Neural progenitor cell (in vitro differentiated cells): ENCODE measurements at places on chromosomes 12 and 14.

- H3K27me3 ChIP-seq: no peaks in the 10 kb centered on the region
- H3K27ac ChIP-seq: no peak overlapping the region
- peaks cover 19% of the 10 kb centered on the region for H3K4me1 ChIP-seq
These were observed 25.1 kb downstream of the GRIP1 start for GRCh38 chr12:66653796-66654195.

DNA sequence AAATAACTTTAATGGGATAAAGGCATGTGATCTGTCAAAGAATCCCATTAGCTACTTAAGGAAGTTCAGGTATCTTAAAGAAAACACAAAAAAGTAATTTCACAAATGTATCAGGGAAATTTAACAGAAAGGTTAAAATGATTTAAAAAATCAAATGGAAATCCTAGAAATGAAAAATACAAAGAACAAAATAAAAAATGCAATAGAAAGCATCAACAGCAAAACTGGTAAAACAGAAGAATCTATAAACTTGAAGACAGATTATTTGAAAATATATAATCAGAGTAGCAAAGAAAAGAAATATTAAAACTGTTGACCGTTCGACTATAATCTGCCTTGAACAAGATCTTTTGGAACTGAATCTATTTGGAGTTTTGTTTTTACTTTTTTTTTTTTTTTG is 279.4 kb upstream of the SYT1 start:
- H3K27ac ChIP-seq: no peak overlapping the region
- H3K4me1 ChIP-seq: no peaks in the 10 kb centered on the region
- no peak for DNase-seq

- H3K27ac ChIP-seq: peak overlapping the region; percentile 79
- no peaks in the 10 kb centered on the region for H3K36me3 ChIP-seq
- H3K27me3 ChIP-seq: no peaks in the 10 kb centered on the region
- H3K4me1 ChIP-seq: peaks cover 29% of the 10 kb centered on the region
These were observed 50.5 kb downstream of the B4GALNT3 start for GRCh38 chr12:510071-510825.

DNA sequence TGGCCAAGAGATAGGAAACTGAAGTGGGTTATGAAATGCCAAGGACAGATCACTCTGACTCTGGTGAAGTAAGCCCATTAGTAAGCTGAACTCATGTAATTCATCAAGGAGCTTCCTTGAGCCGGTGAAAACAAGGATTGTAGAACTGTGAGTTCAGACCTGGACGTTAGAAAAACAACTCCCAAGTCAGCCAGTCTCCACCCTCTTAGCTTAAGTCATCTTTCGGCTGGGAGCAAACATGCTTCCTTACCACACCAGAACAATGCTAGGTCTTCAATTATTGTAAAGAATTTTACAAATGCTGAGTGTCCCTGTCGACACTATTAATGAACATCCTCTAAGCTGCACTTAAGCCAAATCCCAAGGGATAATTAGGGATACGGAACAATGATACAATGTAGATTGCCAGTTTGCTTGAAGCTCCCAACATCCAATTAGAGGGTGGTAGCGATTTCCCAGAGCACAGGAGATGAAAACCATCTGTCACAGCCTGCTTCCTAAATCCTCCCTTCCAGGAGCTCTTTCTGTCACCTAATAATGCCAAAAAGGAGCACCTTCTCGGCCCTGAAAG is 45.7 kb upstream of the VASH1 start:
- H3K4me1 ChIP-seq: peaks cover 13% of the 10 kb centered on the region
- H3K27me3 ChIP-seq: no peaks in the 10 kb centered on the region
- no peak overlapping the region for H3K4me3 ChIP-seq

DNA sequence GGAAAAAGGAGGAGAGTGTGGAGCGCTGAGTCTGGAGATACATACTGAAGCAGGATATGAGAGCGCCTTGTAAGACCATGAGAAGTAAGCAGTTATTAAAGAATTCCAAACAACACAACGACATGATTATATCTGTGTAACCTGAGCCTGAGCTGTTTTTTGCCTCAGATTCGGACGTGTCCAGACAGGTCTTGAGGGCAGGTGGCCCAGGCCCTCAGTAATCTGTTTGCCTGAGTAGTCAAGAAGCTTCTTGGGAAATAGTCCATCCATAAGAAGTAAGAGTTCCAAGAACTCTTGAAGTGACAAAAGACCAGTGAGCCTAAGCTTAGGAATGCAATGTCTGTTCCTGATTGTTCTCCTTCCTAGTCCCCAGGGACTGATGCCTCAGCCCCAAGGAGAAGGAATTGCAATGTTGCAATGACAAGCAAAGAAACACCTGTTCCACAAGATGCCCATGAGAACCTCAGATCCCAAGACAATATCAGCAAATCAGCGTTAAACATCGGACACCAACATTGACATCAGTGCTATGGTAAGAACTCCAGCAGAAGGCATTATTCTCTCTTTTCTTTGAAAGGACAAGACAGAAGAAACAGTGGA is 34.7 kb upstream of the ADAMTS20 start:
- H3K4me1 ChIP-seq: no peaks in the 10 kb centered on the region
- H3K27me3 ChIP-seq: no peaks in the 10 kb centered on the region
- no peak overlapping the region for H3K27ac ChIP-seq
- no peak for DNase-seq
- no peak overlapping the region for H3K4me3 ChIP-seq

- H3K27me3 ChIP-seq: peaks cover 3% of the 10 kb centered on the region
- H3K27ac ChIP-seq: no peak overlapping the region
- DNase-seq: no peak
- H3K4me1 ChIP-seq: peaks cover 16% of the 10 kb centered on the region
- no peak overlapping the region for H3K4me3 ChIP-seq
These were observed 44.3 kb downstream of the KRT80 start for GRCh38 chr12:52147367-52147963.

GRCh38 chr14:56338674-56339073 is 220.5 kb downstream of the PELI2 start:
- H3K27me3 ChIP-seq: no peaks in the 10 kb centered on the region
- H3K4me1 ChIP-seq: no peaks in the 10 kb centered on the region
- H3K27ac ChIP-seq: no peak overlapping the region
- H3K4me3 ChIP-seq: no peak overlapping the region
- no peak for DNase-seq
- no peaks in the 10 kb centered on the region for H3K36me3 ChIP-seq

- no peak overlapping the region for H3K27ac ChIP-seq
- peaks cover 3% of the 10 kb centered on the region for H3K36me3 ChIP-seq
- no peaks in the 10 kb centered on the region for H3K27me3 ChIP-seq
- no peak overlapping the region for H3K4me3 ChIP-seq
- peak; percentile 46 for DNase-seq
These were observed 29.3 kb downstream of the SLC7A8 start for GRCh38 chr14:23153851-23154796.

- no peaks in the 10 kb centered on the region for H3K36me3 ChIP-seq
- no peaks in the 10 kb centered on the region for H3K27me3 ChIP-seq
- H3K4me3 ChIP-seq: no peak overlapping the region
- H3K4me1 ChIP-seq: peaks cover 1% of the 10 kb centered on the region
These were observed 129.7 kb downstream of the PAX9 start for GRCh38 chr14:36791402-36791801.

- H3K27me3 ChIP-seq: peaks cover 44% of the 10 kb centered on the region
- no peak for DNase-seq
- peaks cover 12% of the 10 kb centered on the region for H3K4me1 ChIP-seq
- H3K4me3 ChIP-seq: no peak overlapping the region
These were observed 5.6 kb downstream of the PPP1R3E start for GRCh38 chr14:23297096-23297495.

GRCh38 chr12:67220065-67220464 is 49.1 kb upstream of the CAND1 start:
- no peak overlapping the region for H3K4me3 ChIP-seq
- peak; percentile 32 for DNase-seq
- peaks cover 10% of the 10 kb centered on the region for H3K4me1 ChIP-seq
- no peaks in the 10 kb centered on the region for H3K36me3 ChIP-seq

- H3K27me3 ChIP-seq: no peaks in the 10 kb centered on the region
- DNase-seq: no peak
- H3K36me3 ChIP-seq: no peaks in the 10 kb centered on the region
- H3K27ac ChIP-seq: no peak overlapping the region
These were observed 6.5 kb downstream of the MLH3 start for GRCh38 chr14:75044752-75045151.

DNA sequence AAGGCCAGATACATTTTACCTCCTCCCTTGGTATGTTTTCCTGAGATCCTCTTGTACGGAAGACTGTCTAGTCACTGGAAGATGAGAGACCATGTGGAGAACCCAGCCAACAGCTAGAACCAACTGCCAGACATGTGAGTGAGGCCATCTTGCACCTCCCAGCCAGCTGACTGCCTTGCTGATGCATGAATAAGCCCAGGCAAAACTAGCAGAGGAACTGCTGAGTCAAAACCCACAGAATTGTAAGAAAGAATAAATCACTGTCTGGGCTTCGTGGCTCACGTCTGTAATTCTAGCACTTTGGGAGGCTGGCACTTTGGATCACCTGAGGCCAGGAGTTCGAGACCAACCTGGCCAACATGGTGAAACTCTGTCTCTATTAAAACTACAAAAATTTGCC is 160.0 kb downstream of the TPH2 start:
- no peak overlapping the region for H3K27ac ChIP-seq
- H3K36me3 ChIP-seq: no peaks in the 10 kb centered on the region
- no peak for DNase-seq
- H3K27me3 ChIP-seq: no peaks in the 10 kb centered on the region
- H3K4me1 ChIP-seq: no peaks in the 10 kb centered on the region
- no peak overlapping the region for H3K4me3 ChIP-seq

DNA sequence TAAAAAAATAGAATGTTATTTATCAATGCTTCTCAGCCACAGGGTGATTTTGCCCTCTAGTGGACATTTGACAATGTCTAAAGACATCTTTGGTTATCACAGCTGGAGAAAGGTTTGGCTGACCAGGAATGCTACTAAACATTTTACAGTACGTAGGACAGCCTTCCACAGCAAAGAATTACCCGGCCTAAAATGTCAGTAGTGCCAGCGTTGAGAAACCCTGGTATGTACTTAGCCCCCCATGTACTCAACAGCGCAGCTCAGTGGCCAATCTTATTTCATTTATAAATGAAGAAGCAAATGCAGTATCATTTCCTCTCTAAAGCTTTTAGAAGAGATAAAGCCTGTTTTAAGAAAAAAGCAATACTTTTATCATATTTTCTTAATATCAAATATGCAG is 5.8 kb downstream of the MARK3 start:
- peak; percentile 66 for DNase-seq
- no peak overlapping the region for H3K27ac ChIP-seq
- H3K4me3 ChIP-seq: no peak overlapping the region

DNA sequence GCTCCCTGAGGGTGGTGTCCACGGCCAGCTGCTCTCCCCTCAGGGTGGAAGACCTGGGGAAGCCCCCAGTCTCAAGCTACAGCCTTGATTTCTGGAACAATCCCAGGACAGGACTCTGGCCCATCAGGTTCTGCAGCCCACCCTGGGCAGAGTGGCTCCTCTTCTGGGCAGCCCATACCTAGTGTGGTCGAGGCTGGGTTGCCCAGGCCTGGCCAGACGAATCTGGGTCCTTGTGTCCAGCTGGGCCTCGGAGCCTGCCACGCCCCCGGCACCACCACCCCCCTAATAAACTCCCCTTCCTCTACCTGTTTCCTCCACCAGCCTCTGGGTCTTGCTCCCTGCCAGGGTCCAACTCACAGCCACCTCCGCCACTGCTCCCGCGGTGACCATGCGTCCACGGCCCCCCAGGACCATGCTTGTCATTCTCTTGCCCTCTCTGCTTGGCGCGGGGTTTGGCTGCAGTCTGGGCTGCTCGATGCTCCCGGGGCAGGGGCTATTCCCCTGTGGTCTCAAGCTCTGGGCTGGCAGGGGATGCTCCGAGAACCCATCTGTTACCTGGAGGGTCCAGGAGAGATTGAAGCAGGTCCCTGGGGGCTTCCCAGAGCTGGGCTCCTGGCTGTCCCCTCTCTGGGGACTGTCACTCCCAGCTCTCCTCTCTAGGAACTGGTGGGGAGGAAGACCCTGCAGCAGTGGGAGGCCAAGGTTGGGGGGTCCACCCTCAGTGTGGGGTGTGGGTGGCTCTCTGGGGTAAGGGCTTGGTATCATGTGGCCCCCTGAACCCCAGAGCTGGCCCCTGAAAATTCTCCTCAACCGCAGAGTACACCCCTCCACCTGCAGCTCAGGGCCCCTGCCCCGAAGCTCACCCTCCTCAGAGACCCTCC is 8.7 kb upstream of the GPR132 start:
- no peak for DNase-seq
- peaks cover 24% of the 10 kb centered on the region for H3K4me1 ChIP-seq
- no peak overlapping the region for H3K4me3 ChIP-seq
- no peak overlapping the region for H3K27ac ChIP-seq
- no peaks in the 10 kb centered on the region for H3K27me3 ChIP-seq

GRCh38 chr14:74591899-74592298 is 20.1 kb downstream of the LTBP2 start:
- H3K27ac ChIP-seq: no peak overlapping the region
- H3K4me3 ChIP-seq: no peak overlapping the region
- no peaks in the 10 kb centered on the region for H3K4me1 ChIP-seq
- H3K36me3 ChIP-seq: no peaks in the 10 kb centered on the region
- DNase-seq: no peak

DNA sequence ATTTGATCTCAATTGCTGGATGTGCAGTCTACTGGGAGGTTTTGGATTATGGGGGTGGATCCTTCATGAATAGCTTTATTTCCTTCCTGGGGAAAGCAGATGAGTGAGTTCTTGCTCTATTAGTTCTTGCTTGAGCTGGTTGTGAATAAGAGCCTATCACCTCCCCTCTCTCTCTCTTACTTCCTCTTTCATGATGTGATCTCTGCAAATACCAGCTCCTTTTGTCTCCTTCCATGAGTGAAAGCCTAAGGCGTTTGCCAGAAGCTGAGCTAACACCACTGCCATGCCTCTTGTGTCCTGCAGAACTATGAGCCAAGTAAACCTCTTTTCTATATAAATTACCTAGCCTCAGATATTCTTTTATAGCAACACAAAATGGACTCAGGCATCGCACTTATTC is 302.7 kb downstream of the CCER1 start:
- no peak overlapping the region for H3K4me3 ChIP-seq
- no peaks in the 10 kb centered on the region for H3K36me3 ChIP-seq
- peak; percentile 11 for DNase-seq
- H3K27ac ChIP-seq: no peak overlapping the region

GRCh38 chr14:36655963-36656686 is 5.5 kb upstream of the PAX9 start:
- no peak overlapping the region for H3K27ac ChIP-seq
- peaks cover 100% of the 10 kb centered on the region for H3K27me3 ChIP-seq
- H3K4me1 ChIP-seq: no peaks in the 10 kb centered on the region
- no peaks in the 10 kb centered on the region for H3K36me3 ChIP-seq
- DNase-seq: peak; percentile 90
